ENCODE measurements at places on chromosomes 1 and 21.

DNA sequence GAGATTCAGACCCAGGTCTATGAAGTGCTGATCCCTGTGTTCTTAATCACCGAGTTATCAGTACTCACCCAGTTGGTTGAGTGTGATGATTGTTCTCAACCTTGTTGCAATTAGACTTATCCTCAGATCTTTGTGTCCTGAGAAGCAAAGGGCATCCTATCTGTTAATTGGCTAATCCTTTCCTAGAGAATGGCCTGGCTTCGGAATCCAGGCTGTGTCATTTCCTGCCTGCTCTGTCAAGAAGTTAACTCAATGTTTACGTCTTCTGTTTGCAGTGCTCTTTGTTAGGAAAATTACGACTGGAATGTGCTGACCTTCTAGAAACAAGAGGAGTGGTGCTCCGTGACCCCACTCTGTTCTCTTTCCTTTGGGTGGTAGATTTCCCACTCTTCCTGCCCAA lies 14.7 kb downstream of the GAS5 start:
- DNase-seq = no peak

DNA sequence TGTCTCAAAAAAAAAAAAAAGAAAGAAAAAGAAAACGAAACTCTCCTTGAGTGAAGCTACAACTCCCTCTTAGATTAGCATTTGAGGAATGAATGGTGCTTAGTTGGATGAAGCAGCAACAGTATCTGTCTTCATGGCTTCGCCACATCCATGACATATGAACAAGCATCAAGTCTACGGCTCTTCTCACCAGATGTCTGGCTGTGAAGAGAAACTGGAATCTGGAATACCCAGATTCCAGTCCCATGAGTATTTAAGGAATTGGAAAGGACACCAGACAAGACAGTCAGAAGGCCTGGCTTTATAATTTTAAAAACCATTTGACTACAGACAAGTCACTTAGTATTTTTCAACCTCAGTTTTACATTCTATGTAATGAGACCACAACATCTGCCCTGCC lies 38.0 kb upstream of the TADA1 start:
- DNase-seq = no peak

- no peak for DNase-seq
Measured at GRCh38 chr1:93324486-93325464, 20.9 kb upstream of the DR1 start.

DNA sequence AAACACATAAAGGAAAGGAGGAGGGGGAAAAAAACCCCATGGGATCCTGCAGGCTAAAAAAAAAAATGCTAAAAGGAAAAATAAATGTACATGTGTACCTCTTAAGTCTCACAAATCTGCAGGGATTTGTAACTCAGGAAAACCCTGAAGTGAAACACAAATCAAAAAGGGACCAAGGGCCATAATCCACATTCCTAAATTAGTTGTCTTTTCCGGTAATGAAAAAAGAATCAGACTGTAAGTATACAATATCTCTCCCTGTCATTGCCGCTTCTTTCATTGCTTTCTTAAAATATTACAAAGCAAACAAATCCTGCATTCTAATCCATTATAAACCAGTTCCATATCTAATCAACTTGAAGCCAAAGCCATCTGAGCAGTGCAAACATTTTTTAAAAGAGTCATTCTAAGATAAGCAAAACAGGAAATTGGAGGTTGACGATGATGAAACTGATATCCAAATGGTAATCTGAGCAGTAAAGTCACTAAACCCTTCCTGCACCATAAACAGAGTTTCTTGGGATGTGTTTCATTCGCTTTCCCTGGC lies 58.7 kb upstream of the SIM2 start:
- no peak for DNase-seq

DNA sequence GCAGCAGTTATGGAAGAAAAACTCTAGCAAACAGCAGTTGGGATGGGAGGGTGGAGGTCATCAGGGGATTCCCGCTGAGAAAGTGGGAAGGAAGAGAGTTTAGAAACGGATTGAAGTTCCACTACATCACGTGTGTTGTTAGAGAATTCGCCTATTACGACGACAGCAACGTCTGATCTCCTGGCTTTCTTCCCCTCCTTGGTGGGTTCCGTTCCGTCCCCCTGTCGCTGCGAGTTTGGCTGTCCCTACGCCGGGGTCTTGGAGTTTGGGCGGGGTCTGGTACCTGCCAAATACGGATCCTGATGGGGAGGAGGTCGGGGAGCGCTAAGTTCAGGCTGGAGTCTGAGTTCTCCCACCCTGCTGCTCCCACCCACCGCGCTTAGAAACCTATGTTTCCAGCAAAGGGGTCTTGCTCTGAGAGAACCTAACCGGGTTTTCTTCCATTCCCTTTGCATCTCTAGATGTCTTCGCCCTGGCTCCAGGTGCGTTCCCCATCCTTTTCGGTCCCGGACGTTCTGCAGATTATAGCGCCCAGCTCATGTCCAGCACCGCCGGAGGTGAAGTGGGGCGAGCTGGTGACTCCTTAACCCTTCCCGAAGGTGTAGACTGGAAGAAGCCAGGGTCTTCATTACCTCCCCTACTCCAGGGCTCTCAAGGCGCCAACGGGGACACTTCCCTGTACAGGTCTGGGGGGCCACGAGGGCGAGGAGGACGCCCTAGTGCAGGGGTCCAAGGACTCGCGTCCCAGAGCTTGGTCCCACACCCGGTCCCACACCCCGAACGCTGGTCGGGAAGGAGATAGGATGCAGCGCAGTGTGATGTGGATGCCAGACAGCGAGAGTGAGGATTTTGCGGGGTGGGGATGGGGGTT lies 641 bp upstream of the KCNK2 start:
- no peak for DNase-seq

- no peak for DNase-seq
Measured at GRCh38 chr1:101314244-101314643, 77.4 kb downstream of the S1PR1 start.

GRCh38 chr1:38533772-38534472 lies 325.6 kb downstream of the RRAGC start:
- DNase-seq = no peak

- DNase-seq = no peak
Measured at GRCh38 chr1:45557422-45557944, 6.9 kb downstream of the AKR1A1 start.

GRCh38 chr1:241020851-241021697 lies 335.9 kb downstream of the RGS7 start:
- no peak for DNase-seq

GRCh38 chr1:88140325-88140724 lies 543.7 kb upstream of the PKN2 start:
- DNase-seq = no peak

GRCh38 chr1:17053086-17053684 lies 647 bp downstream of the SDHB start:
- DNase-seq = no peak

- no peak for DNase-seq
Measured at GRCh38 chr1:113226148-113226547, 153.2 kb downstream of the LRIG2 start.

DNA sequence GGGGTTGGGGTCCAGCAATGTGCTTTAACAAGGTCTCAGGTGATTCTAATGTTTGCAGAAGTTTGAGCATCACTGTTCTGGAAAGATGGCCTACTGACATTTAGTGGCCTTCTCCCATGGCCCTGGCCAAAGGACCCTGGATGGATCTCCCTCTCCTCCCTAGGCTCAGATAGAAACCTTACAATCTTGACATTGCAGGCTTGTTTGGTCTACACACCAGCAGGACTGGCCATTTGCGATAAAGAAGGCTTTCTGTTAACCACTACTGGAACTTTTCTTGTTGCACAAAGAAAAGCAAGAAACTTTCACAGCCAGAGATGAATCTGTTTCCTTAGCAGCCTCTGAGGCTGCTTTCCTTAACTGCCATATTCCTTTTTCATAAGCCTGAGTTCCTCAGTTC lies 6.2 kb downstream of the DNALI1 start:
- DNase-seq = no peak

- no peak for DNase-seq
Measured at GRCh38 chr1:1013922-1014648, 788 bp downstream of the ISG15 start.

DNA sequence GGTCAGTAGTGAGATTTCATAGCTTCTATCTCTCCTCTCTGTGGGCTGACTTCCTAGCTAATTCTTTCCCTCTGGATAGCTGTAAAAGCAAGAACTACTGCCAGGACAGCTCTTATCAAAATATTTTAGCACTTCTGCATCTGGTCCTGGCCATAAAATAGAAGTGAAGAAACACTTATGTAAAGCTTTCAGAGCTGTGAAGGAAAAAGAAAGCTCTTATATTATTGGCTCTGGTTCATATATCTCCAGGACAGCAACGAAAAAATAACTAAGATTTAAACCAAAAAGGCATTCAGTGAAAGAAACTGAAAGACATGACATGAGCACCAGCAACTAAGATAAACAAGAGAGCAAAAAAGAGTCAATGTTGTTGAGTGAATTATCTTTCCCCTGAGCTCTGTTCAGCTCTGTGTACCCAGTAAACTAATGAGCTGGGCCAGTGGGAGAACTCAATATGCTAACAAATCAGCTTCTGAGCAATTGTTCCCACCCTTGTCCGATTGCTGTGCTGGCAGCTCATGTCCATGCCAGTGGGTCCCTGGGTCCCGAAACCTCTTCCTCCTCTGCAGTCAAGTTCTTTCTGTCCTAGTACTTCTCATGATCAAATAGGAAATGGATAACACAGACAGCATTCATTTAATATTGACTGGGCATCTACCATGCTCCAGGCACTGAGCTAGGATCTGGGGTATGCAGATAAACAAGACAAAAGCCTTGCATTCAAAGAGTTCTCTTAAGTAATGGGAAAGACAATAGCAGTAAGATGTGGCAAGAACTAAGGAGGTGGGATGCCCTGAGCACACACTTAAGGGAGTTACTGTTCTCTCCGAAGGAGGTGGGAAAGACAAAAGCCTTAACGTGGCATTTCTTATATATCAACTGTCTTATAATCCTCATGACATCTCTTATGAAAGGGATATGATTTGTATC lies 45.3 kb upstream of the MAN1A2 start:
- DNase-seq = no peak

- no peak for DNase-seq
Measured at GRCh38 chr1:39297551-39297950, 93.1 kb downstream of the MACF1 start.

DNA sequence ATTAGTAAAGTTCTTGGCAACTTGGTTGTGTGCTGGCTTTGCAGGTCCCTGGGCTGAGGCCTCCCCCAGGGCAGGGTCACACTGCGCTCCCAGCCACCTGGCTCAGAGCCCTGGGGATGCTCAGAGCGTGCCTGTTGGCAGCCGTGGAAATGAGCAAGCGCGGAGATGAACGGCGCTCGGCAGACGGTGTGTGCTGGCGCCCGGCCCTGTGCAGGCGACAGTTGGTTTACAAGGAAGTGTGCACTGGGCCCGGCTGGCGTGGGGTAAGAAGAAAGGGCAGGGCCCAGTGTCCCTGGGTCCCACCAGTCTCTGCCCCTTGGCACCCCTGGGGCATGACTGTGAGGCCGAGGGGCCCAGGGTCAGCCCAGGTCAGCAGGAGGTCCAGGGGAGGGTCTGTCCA lies 25.7 kb upstream of the PEX10 start:
- DNase-seq = no peak

- DNase-seq = no peak
Measured at GRCh38 chr1:178645157-178645807, 79.8 kb upstream of the RALGPS2 start.
